Activated CD4-positive, CD25-positive, alpha-beta regulatory T cell treated with anti-CD3 and anti-CD28 coated beads, Interleukin-2, amount 50 U/mL, for 72 hours (primary cell): ENCODE measurements at places on chromosomes 6 and 20.
A peak's percentile ranks its signal among the peaks of the same experiment; 100 is the strongest.

GRCh38 chr20:46507760-46508407, 5.5 kb downstream of the ZNF334 start:
- DNase-seq: no peak

GRCh38 chr6:155126727-155127439, 131.8 kb downstream of the TIAM2 start:
- DNase-seq: peak; percentile 38

DNA sequence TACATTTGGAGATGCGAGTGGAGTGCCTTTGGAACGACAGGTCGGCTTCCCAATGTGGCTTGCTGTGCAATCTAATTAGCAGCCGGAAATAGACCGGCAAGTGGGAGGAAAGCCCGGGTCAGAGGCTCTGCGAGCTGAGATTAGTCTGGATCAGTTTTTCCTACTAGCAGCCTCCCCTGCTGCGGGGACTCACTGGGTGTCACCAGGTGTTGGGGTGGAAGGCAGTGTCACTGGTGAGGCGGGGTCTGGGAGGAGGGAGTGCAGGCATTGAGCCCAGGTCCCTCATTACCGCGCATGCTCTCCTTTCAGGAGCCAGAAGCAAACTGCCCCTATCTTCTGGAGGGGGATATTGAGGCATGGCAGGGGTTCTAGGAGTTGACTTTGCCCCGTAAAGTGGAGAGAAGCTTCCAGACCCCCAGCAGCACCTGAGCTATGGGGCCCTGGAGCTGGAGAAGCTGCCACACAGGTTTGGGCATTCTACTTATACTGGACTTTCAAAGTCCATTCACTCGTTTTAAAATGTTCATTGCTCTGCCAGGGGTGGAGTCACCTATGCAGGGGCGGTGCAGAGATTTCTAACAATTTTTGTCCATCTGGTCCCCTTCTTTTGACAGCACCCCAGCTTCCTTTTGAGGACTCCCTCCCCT, 11.0 kb downstream of the SULF2 start:
- no peak for DNase-seq

DNA sequence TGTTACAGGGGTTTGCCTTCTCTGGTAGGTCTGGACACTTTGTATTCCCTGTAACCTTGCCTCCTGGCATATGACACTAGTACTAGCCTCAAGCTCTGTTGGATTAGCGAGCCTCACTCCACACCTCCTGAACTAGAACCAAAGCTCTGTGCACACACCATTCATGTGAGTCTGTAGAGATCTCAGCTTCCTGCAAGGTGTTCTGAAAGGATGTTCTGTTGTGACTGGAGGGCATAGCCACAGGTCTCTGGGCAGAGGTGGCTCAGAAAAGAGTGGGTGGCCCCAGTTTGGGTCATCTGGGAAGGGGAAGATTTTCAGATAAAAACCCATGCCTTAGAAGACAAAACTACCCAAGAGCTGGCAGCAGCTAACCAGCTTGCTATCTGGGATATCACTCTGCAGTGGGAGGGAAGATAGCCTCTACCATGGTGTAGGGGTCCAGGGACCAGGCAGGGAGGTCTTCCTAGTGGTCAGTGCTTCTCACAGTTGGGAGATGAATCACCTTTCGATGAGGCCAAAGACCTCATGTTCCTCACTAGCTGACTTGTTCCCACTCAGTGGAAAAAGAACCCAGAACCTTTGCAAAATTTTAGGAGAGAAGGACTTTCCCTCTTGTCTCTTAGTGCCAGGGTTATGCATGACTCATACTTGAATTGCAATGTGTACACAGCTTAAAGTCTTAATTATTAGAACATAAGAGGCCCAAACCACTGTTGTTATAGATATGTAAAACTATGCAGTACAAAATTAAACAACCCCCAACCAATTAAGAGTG, 41.4 kb downstream of the HLA-F start:
- no peak for DNase-seq

DNA sequence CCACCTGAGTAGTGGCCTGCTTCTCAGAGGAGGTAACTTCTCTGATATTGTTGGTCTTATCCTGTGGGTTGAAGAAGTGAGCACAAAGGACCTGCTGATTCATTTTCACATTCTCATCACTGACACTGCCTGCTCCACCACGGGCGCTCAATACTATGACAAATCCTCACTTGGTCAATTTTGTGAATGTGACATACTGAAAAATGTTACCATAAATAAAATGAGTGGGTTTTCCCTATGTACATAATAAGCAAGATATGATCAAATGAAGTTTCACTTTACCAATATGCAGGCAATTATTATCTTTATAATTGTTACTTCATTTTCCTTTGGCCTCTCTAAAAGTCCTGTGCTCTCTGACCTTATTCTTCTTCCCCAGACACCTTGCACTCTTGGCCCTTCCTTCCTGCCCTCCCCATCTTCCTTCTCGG, 71.5 kb upstream of the RIPOR2 start:
- no peak for DNase-seq

- no peak for DNase-seq
Observed at GRCh38 chr6:137219664-137220252, 573 bp upstream of the IFNGR1 start.

DNA sequence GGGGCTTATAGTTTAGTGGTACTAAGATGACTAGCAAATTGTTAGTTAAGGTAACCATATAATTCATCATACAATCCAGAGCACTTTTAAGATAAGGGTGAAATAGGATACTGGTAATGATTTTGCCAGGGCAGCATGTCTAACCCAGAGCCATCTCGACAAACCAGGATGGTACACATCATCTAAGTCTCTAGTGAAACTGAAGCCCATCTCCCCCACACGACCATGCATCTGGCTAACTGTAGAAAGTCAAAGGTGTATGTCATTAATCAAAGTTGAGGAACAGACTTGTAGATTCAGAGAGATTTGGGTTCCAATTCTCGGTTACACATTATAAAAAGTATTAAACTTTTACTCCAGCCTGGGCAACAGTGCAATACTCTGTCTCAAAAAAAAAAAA, 78.3 kb downstream of the PRKN start:
- DNase-seq: no peak

- DNase-seq: peak; percentile 50
Observed at GRCh38 chr6:167826896-167827582, at the start of gene AFDN. TSS of gene AFDN (plus strand) at chr6:167826911. CDS start at chr6:167827133, 222 bp downstream.

DNA sequence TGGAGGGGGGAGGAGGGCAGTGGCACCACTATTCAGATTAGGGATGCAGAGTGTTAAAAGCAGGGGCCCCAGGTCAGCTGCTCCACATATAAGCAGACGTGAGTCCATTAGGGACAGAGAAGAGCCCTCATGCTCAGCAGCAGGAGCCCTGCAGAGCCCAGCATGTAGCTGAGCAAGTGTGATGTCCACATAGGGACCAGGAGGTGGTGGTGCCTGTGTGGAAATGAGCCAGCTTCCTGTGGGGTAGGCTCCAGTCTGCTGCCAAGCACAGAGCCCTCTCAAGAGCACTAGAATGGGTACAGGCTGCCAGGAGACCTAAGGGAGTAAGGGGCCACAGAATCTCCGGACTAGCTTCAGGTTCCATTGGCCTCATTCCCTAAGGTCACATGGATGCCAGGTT, 57.9 kb upstream of the MLN start:
- DNase-seq: no peak

GRCh38 chr6:168083514-168083885, 4.5 kb upstream of the FRMD1 start:
- DNase-seq: no peak

DNA sequence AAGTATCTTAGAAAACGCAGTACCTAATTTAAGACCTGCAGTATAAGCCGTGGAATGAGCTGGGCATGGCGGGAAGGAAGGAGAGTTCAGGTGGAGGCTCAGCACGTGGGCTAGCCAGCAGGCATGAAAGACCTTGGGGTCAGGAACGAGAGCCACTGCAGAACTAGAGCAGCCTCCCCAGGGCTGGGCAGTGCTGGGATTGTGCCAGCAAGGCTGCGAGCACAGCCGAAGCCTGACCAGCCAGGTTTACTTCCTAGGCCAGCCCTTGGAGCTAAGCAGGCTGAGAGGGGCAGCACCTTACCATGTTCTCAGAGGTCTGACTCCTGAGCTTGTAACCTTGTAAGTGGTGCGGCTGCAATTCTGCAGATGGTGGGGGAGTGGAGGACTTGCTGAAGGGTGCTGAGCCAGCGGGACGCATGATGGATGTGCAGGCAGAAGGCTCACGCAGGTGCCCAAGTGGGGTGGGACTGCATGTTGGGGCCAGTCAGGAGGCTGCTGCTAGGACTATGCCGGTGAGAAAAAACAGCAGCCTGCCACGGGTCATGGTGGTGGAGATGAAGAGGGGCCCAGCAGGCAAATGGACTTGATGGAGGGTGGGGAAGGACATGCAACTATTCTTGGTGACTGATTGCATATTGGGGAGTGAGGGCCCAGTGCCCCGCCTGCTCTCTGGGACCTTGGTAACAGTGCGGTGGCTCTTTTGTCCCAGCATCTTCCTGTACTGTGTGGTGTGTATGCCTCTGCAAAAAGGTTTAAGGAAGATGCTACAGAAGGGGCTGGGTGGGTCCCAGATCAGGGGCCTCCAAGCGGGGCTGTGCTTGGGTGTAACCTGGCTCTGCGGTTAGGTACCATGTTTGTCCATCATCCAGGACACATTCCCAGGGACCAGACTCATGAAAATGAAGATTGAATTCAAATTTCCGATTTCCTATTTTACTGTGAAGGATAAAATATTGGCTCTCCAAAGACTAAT, 37.6 kb upstream of the IRF4 start:
- no peak for DNase-seq

DNA sequence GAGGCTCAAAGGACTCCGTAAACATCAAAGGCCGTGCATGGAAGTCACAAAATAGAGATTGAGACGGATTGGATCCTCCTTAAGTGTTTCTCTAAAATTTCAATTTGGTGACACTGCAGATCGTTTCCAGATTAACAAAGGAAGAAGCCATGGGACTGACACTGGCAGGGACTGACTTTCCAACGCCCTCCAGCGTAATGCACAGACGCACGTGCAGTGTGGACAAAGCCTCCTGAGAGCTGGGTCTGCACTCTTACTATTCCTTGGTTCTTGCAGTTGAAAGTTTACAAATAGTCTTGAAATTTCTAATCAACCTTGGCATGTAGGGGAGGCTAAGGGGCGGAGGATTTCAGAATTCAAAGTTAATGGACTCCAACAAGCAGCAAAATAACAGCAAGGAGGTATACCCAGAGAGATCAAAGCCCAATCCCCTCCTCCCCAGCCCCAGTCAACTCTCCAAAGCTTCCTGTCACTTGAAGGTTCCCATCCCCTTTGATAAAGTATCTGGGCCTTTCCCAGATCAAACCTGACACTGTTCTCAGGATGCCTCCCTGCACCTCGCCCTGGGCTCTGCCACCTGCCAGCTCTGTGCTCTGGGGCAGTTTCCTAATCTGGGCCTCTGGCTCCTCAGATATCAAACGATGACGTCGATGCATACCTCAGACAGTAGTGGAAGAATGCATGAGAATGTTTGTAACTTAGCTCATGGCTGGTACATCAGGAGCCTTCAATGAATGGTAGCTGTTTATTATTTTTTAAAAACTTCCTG, 106.5 kb upstream of the TRAF3IP2 start:
- DNase-seq: no peak
